ENCODE measurements at places on chromosomes 16 and 17. TPM values are rescaled to one million over a fixed set of nuclear protein-coding genes. Genes with fewer than 3 reads are reported as not detected.

KRT32 gene
- not detected for total RNA-seq

NGFR gene
- 0.30 TPM for total RNA-seq

RETREG3 gene
- 62.4 TPM for total RNA-seq

LRRC37A2 gene
- total RNA-seq: 1.6 TPM

PRSS21 gene
- total RNA-seq: not detected
